Mammary microvascular endothelial cell (primary cell): ENCODE measurements at places on chromosomes 7 and 10. TPM values are rescaled to one million over a fixed set of nuclear protein-coding genes. Genes with fewer than 3 reads are reported as not detected.

Gene SFTPA2
- total RNA-seq, result not detected in 2 replicates

Gene CTTNBP2
- 0.27 TPM in 1 of 2 replicates, not detected in the other for total RNA-seq

Gene MARVELD1
- total RNA-seq, result 27.0 and 38.7 TPM in 2 replicates

Gene MSMB
- not detected in 2 replicates for total RNA-seq

Gene ZDHHC16
- total RNA-seq, result 47.6 and 57.6 TPM in 2 replicates

Gene AKR1C3
- 22.2 and 25.6 TPM in 2 replicates for total RNA-seq

Gene CRTAC1
- 0.74 and 5.6 TPM in 2 replicates for total RNA-seq

Gene C10orf53
- total RNA-seq, result not detected in 2 replicates

Gene GPR141
- not detected in 2 replicates for total RNA-seq

Gene PARD3
- total RNA-seq, result 13.1 and 14.7 TPM in 2 replicates

Gene PHYH
- total RNA-seq, result 11.5 and 13.7 TPM in 2 replicates

Gene PAX4
- total RNA-seq, result not detected in 2 replicates

Gene ZNF804B
- total RNA-seq, result not detected in 2 replicates

Gene ATOH7
- not detected in 2 replicates for total RNA-seq

Gene SLC29A3
- 1.8 and 4.1 TPM in 2 replicates for total RNA-seq

Gene ERCC6
- 6.3 and 11.1 TPM in 2 replicates for total RNA-seq

Gene HABP2
- not detected in 2 replicates for total RNA-seq

Gene PON1
- total RNA-seq, result not detected in 2 replicates

Gene LMOD2
- not detected in 2 replicates for total RNA-seq

Gene NANOS1
- 0.13 and 0.25 TPM in 2 replicates for total RNA-seq

Gene HERPUD2
- total RNA-seq, result 24.8 and 26.9 TPM in 2 replicates
